Hepatocyte (in vitro differentiated cells): ENCODE measurements at places on chromosomes 2 and 18. TPM values are rescaled to one million over a fixed set of nuclear protein-coding genes. Genes with fewer than 3 reads are reported as not detected.

DNA sequence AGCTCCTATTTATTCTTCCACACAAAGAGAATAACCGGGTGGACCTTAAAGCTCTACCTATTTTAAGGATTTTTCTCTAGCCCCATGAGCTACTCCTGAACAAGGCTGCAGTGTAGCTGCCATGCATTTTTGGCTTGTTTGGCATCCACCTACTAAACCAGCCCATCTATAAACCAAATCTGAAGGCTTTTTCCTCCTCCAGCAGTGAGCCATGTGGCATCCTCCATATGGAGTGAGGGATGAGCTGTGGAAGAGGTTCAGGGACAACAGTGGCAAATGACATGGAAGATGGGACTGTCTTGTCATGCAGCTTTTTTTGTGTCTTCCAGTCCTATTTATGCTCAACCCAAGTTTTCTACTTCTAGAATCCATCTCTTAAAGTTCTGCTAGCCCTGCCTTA lies 100.2 kb downstream of the GALNT3 start:
- no peak overlapping the region for H3K4me3 ChIP-seq
- H3K36me3 ChIP-seq: no peaks in the 10 kb centered on the region
- H3K4me1 ChIP-seq: no peaks in the 10 kb centered on the region
- no peak for DNase-seq
- H3K27ac ChIP-seq: no peak overlapping the region

- H3K4me1 ChIP-seq: peaks cover 52% of the 10 kb centered on the region
- no peaks in the 10 kb centered on the region for H3K36me3 ChIP-seq
- H3K27me3 ChIP-seq: no peaks in the 10 kb centered on the region
- H3K27ac ChIP-seq: peak overlapping the region; percentile 66
Measured at GRCh38 chr2:65367524-65367923, 64.9 kb downstream of the SPRED2 start.

- no peaks in the 10 kb centered on the region for H3K4me1 ChIP-seq
- no peak overlapping the region for H3K4me3 ChIP-seq
- no peaks in the 10 kb centered on the region for H3K27me3 ChIP-seq
- no peaks in the 10 kb centered on the region for H3K36me3 ChIP-seq
- DNase-seq: no peak
- H3K27ac ChIP-seq: no peak overlapping the region
Measured at GRCh38 chr2:85656468-85656867, 11.5 kb downstream of the SFTPB start.

- H3K27ac ChIP-seq: no peak overlapping the region
- H3K4me1 ChIP-seq: no peaks in the 10 kb centered on the region
- no peak overlapping the region for H3K4me3 ChIP-seq
- no peaks in the 10 kb centered on the region for H3K36me3 ChIP-seq
- H3K27me3 ChIP-seq: no peaks in the 10 kb centered on the region
Measured at GRCh38 chr2:168592181-168592831, 136.2 kb downstream of the CERS6 start.

DNA sequence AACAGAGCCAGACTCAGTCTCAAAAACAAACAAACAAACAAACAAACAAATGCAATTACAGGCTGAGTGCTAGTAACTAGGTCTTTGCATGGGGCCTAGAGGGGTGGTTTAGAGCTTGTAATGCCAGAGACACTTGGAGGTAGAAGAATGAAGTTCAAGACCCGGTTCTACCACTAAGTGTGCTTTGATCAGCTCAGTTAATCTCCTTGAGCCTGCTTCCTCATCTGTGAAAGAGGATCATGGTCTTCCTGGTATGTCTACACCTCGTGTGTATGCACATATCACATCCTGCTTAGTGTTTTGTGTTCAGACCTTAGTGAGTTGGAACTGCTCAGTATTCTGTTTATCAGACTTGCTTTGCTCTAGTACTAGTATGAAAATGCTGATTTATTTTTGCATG lies 4.8 kb upstream of the ATP6V1C2 start:
- no peak for DNase-seq
- no peak overlapping the region for H3K27ac ChIP-seq
- H3K4me3 ChIP-seq: no peak overlapping the region
- peaks cover 53% of the 10 kb centered on the region for H3K27me3 ChIP-seq

GRCh38 chr18:22739061-22739642 lies 194.0 kb upstream of the RBBP8 start:
- H3K4me3 ChIP-seq: no peak overlapping the region
- no peaks in the 10 kb centered on the region for H3K4me1 ChIP-seq
- no peaks in the 10 kb centered on the region for H3K27me3 ChIP-seq
- DNase-seq: no peak

- H3K36me3 ChIP-seq: no peaks in the 10 kb centered on the region
- H3K4me3 ChIP-seq: no peak overlapping the region
- H3K27ac ChIP-seq: peak overlapping the region; percentile 78
- peak; percentile 79 for DNase-seq
- no peaks in the 10 kb centered on the region for H3K27me3 ChIP-seq
Measured at GRCh38 chr2:63698786-63699548, 110.2 kb downstream of the MDH1 start.

DNA sequence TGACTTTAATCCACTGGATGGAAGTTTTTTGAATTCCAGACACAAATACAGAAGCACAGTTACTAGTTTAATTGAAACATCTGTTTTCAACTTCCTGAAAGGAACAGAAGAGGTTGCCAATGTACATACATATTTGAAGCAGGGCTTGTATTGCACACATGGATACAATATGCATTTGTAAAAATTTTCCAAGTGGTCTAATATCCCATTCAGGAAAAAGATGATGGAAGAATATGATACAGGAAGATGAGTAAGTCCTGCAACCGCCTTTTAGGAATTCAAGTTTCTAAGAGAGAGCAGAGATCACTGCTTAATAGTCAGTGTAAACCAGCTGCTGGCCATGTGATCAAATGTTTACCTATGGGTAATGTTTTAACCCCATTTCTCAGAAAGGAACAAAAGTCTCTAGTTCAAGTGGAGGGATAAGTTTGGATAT lies 265.4 kb downstream of the TRIB2 start:
- no peak overlapping the region for H3K4me3 ChIP-seq
- no peak for DNase-seq
- H3K36me3 ChIP-seq: no peaks in the 10 kb centered on the region
- H3K4me1 ChIP-seq: no peaks in the 10 kb centered on the region

- H3K4me1 ChIP-seq: no peaks in the 10 kb centered on the region
- H3K27ac ChIP-seq: no peak overlapping the region
- no peak overlapping the region for H3K4me3 ChIP-seq
- H3K27me3 ChIP-seq: no peaks in the 10 kb centered on the region
- DNase-seq: no peak
Measured at GRCh38 chr2:204061241-204061640, 124.7 kb downstream of the ICOS start.

- H3K4me1 ChIP-seq: peaks cover 7% of the 10 kb centered on the region
- H3K27me3 ChIP-seq: peaks cover 11% of the 10 kb centered on the region
- DNase-seq: no peak
Measured at GRCh38 chr18:59509481-59510442, 150.7 kb upstream of the LMAN1 start.

DNA sequence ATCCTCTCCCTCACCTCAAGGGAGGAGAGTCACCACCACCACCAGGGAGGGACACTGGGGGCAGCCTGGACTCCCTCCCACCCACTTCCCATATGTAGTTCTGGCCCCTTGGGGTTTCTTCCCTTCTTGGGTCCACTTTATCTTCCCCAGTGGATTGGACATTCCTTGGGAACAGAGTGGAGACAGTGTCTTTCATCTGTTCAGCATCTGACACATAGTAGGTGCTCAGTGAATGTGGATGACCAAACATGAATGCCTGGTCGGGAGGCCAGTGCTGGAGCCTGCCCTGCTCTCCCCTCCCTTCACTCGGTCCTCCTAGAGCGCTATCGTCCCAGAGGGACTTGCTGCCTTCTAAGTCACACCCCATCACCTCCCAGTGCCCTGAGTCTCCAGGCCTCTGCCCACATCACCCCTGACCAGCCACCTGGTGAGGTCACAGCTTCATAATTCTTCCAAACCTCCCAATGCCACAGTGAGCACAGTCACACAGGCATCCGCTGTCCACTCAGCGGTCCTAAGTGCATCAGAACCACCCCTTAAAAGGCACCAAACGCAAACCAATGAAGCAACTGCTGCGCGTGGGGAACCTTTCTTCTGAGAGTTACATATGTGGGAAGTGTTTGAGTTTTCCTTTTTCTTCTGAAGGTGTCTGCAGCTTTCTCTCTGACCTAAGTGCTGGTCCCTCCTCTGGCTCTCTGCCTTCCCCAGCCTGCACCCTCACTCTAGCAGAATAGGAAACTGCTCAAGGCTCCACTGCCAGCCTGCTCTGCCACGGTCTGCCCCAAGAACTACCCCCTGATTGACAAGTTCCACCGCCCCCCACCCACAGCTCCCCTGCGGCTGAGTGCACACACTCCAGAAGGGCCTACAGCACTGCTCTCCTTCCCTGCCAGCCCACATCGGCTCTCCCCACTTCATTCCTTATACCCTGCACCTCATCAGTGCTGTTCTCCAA lies 7.2 kb upstream of the SFXN5 start:
- no peak overlapping the region for H3K27ac ChIP-seq
- DNase-seq: no peak
- H3K27me3 ChIP-seq: no peaks in the 10 kb centered on the region
- H3K4me3 ChIP-seq: no peak overlapping the region
- H3K4me1 ChIP-seq: no peaks in the 10 kb centered on the region

- no peak for DNase-seq
- no peaks in the 10 kb centered on the region for H3K4me1 ChIP-seq
- no peaks in the 10 kb centered on the region for H3K27me3 ChIP-seq
Measured at GRCh38 chr2:14749884-14750283, 117.4 kb downstream of the LRATD1 start.

DNA sequence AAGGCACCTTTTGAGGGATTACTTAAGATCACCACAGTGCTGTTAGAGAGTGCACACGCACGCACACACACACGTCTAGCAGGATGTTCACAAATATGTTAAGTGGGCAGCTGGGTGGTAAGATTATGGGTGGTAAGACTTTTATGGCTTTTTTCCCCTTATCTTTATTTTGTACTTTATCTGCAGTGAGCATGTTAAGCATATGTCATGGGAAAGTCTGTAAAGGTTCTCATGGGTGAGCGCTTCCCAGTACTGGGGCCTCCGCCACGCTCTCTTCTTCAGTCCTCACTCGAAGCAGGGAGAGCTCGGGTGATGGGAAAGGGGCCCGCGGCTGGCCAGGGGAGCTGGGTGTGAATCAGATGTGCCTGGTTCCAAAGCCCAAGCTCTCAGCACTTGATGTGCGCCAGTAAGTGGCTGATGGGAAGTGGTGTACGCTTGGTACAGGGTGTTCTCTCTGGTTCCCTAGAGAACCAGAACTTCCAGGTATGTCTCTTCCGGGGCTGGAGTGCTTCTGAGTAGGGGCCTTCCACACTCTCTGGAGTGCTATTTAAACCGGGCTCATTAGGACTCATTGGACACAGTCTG lies 83.9 kb upstream of the YWHAQ start:
- H3K27me3 ChIP-seq: no peaks in the 10 kb centered on the region
- no peak overlapping the region for H3K27ac ChIP-seq
- peak; percentile 61 for DNase-seq
- H3K4me3 ChIP-seq: no peak overlapping the region

DNA sequence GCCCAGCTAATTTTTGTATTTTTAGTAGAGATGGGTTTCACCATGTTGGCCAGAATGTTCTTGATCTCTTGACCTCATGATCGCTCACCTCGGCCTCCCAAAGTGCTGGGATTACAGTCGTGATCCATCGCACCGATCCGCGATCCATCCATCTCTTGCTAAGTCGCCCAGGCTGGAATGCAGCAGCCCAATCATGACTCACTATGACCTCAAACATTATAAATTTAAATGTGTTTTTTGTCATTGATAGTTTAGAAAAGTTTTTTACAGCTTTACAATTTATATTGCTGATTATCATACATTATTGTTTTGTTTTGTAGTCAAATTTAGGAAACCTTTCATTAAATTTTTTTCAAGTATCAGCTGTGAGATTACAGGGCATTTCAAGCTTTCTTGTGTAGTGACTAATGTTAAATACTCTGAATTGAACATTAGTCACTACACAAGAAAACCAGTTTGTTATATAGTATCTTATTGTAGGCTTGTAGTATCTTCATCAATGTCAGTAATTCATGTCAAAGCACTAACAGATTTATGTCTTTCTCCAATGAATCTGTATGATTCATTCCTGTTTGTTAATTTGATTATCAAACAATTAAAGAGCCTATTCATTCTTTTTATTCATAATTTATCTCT lies 37.5 kb downstream of the NR4A2 start:
- H3K27me3 ChIP-seq: no peaks in the 10 kb centered on the region
- no peaks in the 10 kb centered on the region for H3K36me3 ChIP-seq
- H3K4me3 ChIP-seq: no peak overlapping the region
- H3K27ac ChIP-seq: no peak overlapping the region
- no peak for DNase-seq
- H3K4me1 ChIP-seq: no peaks in the 10 kb centered on the region

- no peak overlapping the region for H3K27ac ChIP-seq
- no peaks in the 10 kb centered on the region for H3K4me1 ChIP-seq
- peak; percentile 79 for DNase-seq
- H3K36me3 ChIP-seq: no peaks in the 10 kb centered on the region
- no peaks in the 10 kb centered on the region for H3K27me3 ChIP-seq
Measured at GRCh38 chr18:32714571-32715148, 58.2 kb downstream of the KLHL14 start.

GRCh38 chr18:56641714-56642337 lies 3.4 kb upstream of the TXNL1 start:
- H3K27me3 ChIP-seq: no peaks in the 10 kb centered on the region
- no peak overlapping the region for H3K4me3 ChIP-seq
- DNase-seq: no peak
- H3K36me3 ChIP-seq: no peaks in the 10 kb centered on the region
- H3K27ac ChIP-seq: no peak overlapping the region

DNA sequence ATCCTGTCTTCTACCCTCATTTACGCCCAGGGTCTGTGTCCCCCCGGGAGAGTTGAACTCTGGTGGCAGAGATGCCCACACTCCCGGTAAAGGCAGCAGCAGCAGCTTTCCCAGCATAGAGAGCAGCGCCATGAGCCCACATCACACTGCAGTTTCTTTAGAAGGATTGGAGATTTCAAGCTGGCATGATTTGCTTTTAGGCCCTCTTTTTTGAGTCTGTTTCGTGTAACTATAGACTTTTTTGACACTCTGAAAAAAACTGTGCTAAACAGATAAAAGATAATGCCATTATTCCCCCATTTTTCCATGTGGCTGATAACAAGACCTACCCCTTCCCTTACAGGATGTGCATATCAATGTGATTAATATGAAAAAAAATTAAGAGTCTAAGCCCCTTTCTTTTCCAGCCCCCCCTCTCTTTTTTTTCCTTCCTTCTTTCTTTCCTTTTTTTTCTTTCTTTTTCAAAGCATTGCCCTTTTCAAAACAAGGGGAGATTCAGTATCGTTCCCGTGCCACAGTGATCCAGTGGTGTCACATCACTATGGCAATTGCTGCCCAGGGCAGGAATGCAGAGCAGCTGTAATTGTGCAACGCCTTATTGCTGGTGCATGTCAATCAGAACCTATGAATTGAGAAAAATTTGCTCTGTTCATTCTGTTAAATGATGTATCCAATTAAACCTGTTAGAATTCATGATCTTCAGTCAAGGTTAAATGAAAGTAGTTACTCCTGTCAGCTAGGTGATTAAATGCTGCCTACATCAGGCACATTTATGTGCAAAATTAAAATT lies 104.5 kb downstream of the CDCA7 start:
- no peak for DNase-seq
- H3K27ac ChIP-seq: no peak overlapping the region
- H3K27me3 ChIP-seq: no peaks in the 10 kb centered on the region

GRCh38 chr2:132754392-132754791 lies 84.4 kb upstream of the LYPD1 start:
- no peak for DNase-seq
- H3K27me3 ChIP-seq: no peaks in the 10 kb centered on the region
- peaks cover 5% of the 10 kb centered on the region for H3K4me1 ChIP-seq
- H3K36me3 ChIP-seq: no peaks in the 10 kb centered on the region
- no peak overlapping the region for H3K27ac ChIP-seq

Gene CD28
- not detected in 2 replicates for total RNA-seq

Gene SYT4
- total RNA-seq: 1.7 TPM in 2 replicates

Gene ANKRD30B
- not detected in 2 replicates for total RNA-seq

Gene CFC1
- 12.4 and 15.1 TPM in 2 replicates for total RNA-seq

Gene DAW1
- 0.23 and 0.68 TPM in 2 replicates for total RNA-seq

Gene GNAL
- 5.2 and 7.1 TPM in 2 replicates for total RNA-seq

Gene TMEM37
- 52.6 TPM in 2 replicates for total RNA-seq
